ENCODE measurements at places on chromosomes 6 and 20. TPM values are rescaled to one million over a fixed set of nuclear protein-coding genes. Genes with fewer than 3 reads are reported as not detected.

The SPAG4 gene
- total RNA-seq, result 16.0 TPM

The PRRT1 gene
- 2.4 TPM for total RNA-seq

The TSPO2 gene
- total RNA-seq, result 0.44 TPM

DNA sequence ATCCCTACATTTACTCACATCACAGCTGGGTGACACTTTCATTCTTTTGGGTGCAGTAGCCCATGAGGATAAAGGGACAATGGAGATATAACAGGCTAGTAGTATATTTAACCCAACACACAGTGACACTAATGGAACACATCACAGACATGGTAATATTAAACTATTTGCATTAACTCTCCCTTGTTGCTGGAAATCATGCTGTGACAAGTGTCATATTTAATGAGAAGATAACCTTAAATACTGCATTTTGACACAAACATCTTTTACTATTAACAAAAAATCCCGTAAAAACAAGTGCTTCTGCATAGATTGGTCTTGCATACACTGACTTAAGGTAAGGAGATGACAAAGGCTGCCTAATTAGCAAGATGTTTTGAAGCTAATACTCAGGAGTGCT is 45.5 kb downstream of the CNR1 start:
- DNase-seq, result no peak

The CRISP2 gene
- total RNA-seq, result not detected

DNA sequence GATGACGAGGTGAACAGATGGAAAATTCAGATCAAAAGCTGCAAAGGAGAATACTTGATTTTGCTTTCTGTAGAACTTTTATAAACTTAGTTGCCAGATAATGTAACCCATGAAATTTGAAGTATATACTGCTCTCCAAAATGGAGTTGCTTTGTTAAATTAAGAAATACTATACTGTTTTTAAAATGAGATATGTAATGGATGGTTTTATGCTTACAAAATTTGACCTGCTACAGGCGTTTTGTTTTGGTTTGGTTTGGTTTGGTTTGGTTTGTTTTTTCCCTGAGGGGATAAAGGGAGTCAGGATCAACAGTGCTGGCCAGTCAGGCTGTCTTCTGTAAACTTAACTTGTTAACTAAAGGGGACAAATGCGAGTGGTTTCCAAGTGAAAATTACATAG is 55.6 kb upstream of the KIF25 start:
- DNase-seq, result no peak

GRCh38 chr6:78713564-78713963 is 153.8 kb upstream of the IRAK1BP1 start:
- no peak for DNase-seq

DNA sequence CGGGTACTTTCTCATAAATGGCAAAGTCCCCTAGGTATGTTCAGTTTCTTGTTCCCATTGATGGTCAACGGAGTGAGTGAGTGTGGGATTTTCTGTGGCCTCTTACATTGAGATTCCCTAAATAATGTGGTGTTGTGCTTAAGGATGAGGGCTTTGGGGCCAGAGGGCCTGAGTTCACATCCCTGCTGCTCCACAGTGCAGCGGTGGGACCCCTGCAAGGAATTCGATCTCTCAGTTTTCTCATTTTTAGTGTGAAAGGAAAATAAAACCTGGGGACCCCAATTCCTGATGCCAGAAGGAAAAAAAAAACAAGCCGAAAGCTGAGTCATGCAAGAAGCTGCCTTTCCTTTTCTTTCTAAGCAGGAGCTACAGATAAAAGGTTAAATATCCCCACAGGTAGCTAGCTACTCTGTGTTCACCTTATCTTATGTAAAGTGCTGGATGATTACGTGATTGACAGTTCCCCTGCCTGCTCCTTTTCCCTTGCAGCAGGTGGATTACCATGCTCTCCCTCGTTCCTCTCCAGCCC is 120.2 kb upstream of the CLDN20 start:
- no peak for DNase-seq

The PSMB8 gene
- total RNA-seq, result 79.6 TPM

DNA sequence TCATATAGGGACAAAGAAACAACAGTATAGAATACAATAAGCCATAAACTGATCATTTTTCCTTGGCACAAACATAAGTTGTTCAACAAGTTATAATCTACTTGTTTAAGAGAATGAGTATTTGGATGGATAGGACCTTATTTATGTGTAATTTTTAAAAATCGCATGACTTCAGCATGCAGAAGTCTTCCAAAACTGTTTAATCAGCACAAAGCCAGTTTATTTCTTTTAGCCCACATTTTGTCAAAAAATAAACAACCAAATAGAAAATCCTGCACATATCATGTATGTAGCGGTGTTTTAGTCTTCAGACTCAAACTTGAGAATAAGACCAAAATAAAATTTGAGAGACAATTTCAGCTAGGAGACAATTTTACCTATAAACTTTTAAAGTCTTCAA is 304.7 kb downstream of the TRDN start:
- no peak for DNase-seq

The ADGRG6 gene
- total RNA-seq, result 32.8 TPM

GRCh38 chr6:32133786-32134185 is 3.7 kb upstream of the FKBPL start:
- no peak for DNase-seq

The ERVFRD-1 gene
- 0.57 TPM for total RNA-seq

The SPATA25 gene
- 6.7 TPM for total RNA-seq

GRCh38 chr20:18734525-18735189 is 78.9 kb upstream of the SCP2D1 start:
- DNase-seq, result no peak

The PCIF1 gene
- 43.1 TPM for total RNA-seq

The MUC21 gene
- total RNA-seq, result not detected

GRCh38 chr6:108969776-108970175 is 121.6 kb downstream of the ARMC2 start:
- DNase-seq, result no peak

DNA sequence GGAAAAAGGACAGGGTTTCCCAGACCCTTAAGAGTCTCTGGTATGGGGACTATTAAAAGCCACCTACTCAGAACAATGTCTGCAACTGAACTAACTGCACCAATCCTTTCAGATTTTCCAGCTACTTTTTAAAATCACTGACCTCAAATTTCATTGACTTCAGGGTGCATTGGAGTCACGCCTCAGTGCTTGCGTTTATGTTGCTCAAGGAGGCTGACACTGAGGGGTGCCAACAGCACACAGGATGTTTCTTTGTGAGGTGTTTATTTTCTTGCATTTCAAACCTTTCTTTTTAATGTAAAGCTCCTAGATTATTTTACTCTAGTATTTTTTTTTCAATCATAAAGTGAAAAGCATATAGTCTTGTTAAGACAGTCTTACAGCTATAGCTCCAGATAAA is 402.0 kb upstream of the SLC35B3 start:
- no peak for DNase-seq

DNA sequence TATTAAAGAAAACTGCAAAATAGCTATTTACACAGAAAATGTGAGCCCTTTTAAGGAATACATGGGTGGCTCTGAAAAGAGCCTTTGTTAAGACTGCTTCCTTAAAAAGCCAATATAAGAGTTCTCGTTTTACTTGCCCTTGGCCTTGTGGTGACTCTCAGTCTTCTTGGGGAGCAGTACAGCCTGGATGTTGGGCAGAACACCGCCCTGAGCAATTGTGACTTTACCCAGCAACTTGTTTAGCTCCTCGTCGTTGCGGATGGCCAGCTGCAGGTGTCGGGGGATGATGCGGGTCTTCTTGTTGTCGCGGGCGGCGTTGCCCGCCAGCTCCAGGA is 111.5 kb downstream of the HFE start:
- no peak for DNase-seq

DNA sequence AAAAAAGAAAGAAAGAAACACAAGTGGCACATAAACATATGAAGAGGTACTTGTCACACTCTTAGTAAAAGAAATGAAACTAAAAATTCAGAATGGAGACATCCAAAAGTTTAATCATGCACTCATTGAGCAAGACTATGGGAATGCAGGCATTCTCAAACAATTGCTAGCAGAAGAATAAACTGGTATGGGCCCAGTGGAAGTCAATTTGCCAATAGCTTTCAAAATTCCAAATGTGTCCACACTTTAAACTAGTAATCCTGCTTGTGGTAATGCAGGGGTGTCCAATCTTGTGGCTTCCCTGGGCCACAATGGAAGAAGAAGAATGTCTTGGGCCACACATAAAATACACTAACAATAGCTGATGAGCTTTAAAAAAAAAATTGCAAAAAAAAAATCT is 97.4 kb downstream of the EPB41L2 start:
- no peak for DNase-seq

The YIPF3 gene
- 107 TPM for total RNA-seq

- no peak for DNase-seq
These were observed 19.9 kb downstream of the SLC13A3 start for GRCh38 chr20:46631212-46631869.

DNA sequence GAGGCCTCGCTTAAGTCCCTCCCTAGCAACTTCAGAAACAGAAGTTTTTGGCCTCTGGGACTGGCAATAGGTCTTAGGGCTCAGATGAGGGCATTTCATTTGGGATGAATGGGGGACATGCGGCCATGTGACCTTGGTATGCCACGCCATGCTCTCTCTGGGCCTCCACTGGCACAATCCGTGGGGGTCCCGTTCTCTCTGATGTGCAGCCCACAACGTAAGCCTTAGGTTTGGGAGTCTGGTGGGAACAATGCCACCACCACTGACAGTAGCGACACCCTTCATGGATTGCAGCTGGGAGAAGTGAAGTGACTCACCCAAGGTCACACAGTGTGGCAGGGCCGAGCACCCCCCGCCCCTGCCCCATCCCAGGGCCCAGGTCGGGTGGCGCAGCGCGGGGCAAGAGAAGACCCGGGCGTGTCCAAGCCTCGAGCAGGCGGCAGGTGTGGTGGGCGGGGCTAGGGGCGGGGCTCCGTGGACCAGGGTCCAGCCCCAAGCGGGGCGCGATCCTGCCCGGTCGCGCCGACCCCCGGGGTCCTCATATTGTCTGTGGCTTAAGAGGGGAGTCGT is 864 bp upstream of the CEBPB start:
- DNase-seq, result no peak

GRCh38 chr20:49799698-49800097 is 12.9 kb upstream of the SLC9A8 start:
- no peak for DNase-seq

- peak; percentile 80 for DNase-seq
These were observed 28.0 kb upstream of the ADGRF5 start for GRCh38 chr6:46949632-46950280.

- DNase-seq, result no peak
These were observed 90.8 kb upstream of the QKI start for GRCh38 chr6:163323705-163324104.

- DNase-seq, result no peak
These were observed 553.8 kb upstream of the PTCHD4 start for GRCh38 chr6:48664826-48665225.

- no peak for DNase-seq
These were observed 191.7 kb downstream of the EYA2 start for GRCh38 chr20:47086316-47086715.

DNA sequence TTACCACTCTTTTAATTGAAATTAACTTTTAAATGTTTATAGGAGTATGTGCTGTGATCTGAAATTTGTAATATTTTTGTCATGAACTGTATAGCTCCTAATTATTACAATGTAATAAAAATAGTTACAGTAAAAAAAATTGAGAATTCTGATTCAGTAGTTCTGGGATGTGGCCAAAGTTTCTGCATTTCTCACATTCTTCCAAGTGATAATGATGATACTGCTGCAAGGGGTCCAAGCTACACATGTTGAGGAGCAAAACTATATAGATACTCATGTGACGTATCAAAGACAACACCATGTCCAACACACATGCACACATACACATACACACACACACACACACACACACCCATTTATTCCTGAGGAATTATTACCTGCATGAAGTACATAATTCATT is 71.0 kb upstream of the FAM83B start:
- DNase-seq, result no peak

The BPIFA1 gene
- total RNA-seq, result not detected

GRCh38 chr20:41177636-41178035 is 40.3 kb downstream of the PLCG1 start:
- peak; percentile 85 for DNase-seq

- no peak for DNase-seq
These were observed 33.5 kb upstream of the BMP6 start for GRCh38 chr6:7692453-7692784.

DNA sequence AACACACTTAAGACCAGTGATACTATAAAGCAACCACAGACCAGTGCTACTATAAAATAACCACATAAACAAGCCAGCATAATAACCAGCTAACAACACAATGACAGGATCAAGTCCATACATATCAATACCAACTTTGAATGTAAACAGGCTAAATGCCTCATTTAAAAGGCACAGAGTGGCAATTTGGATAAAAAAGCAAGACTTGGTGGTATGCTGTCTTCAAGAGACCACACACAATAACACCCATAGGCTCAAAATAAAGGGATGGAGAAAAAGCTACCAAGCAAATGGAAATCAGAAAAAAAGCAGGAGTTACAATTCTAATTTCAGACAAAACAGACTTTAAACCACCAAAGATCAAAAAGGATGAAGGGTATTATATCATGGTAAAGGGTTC is 19.8 kb upstream of the ELOVL4 start:
- DNase-seq, result no peak

The OR2H2 gene
- total RNA-seq, result not detected

- DNase-seq, result no peak
These were observed 49.5 kb downstream of the ADTRP start for GRCh38 chr6:11729076-11729475.

The LHFPL5 gene
- total RNA-seq, result 0.47 TPM

DNA sequence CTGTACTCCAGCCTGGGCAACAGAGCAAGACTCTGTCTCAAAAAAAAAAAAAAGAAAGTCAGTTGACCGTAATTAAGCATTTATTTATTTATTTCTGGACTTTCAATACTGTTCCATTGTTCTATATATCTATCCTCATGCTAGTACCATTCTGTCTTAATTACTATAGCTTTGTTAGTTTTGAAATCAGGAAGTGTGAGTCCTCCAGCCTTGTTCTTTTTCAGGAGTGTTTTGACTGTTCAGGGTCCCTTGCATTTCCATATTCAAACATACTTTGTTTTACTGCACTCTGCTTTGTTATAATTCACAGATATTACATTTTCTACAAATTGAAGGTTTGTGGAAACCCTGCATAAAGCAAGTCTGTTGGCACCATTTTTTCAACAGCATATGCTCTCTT is 36.7 kb upstream of the ASXL1 start:
- no peak for DNase-seq

The OXT gene
- not detected for total RNA-seq

The NHLRC1 gene
- 2.0 TPM for total RNA-seq

GRCh38 chr6:36829919-36830544 is 9.2 kb downstream of the CPNE5 start:
- DNase-seq, result no peak

DNA sequence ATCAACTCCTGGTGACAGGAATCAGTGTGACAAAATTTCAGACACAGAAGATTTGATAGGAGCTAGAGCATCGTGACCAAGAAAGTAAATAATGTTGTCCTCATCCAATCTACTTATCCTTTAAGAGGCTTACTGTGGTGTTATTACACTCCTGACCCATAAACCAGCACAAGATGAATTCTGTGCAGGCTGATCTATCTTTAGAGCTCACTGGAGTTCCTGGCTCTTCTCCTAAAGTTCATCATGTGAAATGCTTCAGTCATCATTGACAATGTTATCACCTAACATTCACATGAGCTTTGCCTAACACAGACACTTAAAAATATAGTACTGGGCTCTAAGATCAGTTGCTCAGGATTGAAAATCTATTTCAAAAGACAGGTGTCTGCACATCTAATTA is 271.0 kb upstream of the HSF2 start:
- no peak for DNase-seq

- no peak for DNase-seq
These were observed 43.0 kb downstream of the NTSR1 start for GRCh38 chr20:62751551-62752150.

The CYP21A2 gene
- 3.2 TPM for total RNA-seq

- no peak for DNase-seq
These were observed 8.0 kb upstream of the SNX3 start for GRCh38 chr6:108268845-108269244.

All from kidney (tissue), 22 donors.